ENCODE measurements at places on chromosomes 13 and 19. TPM values are rescaled to one million over a fixed set of nuclear protein-coding genes. Genes with fewer than 3 reads are reported as not detected.
A peak's percentile ranks its signal among the peaks of the same experiment; 100 is the strongest.

Gene DAPK3
- total RNA-seq = 44.9 TPM

Gene CDC42EP5
- not detected for total RNA-seq

Gene TPTE2
- total RNA-seq = not detected

Gene ZNF700
- total RNA-seq = 22.7 TPM

Gene FLT3LG
- 297 TPM for total RNA-seq

GRCh38 chr19:50909240-50910070, 1.7 kb downstream of the KLK4 start:
- H3K27ac ChIP-seq = no peak overlapping the region
- H3K4me3 ChIP-seq = no peak overlapping the region

GRCh38 chr13:40651866-40652587, 14.4 kb downstream of the FOXO1 start:
- no peak overlapping the region for H3K27ac ChIP-seq
- no peaks in the 10 kb centered on the region for H3K27me3 ChIP-seq
- DNase-seq = no peak
- H3K36me3 ChIP-seq = peaks cover 28% of the 10 kb centered on the region
- no peak overlapping the region for H3K4me3 ChIP-seq
- H3K4me1 ChIP-seq = peaks cover 86% of the 10 kb centered on the region

GRCh38 chr19:11444059-11444458, 8.6 kb downstream of the PRKCSH start:
- no peak for DNase-seq
- H3K4me3 ChIP-seq = no peak overlapping the region
- H3K27ac ChIP-seq = peak overlapping the region; percentile 46
- peaks cover 9% of the 10 kb centered on the region for H3K4me1 ChIP-seq

GRCh38 chr13:37602733-37603381, 4.3 kb upstream of the POSTN start:
- H3K27ac ChIP-seq = no peak overlapping the region
- no peaks in the 10 kb centered on the region for H3K27me3 ChIP-seq

- H3K4me3 ChIP-seq = no peak overlapping the region
- H3K36me3 ChIP-seq = no peaks in the 10 kb centered on the region
- peaks cover 81% of the 10 kb centered on the region for H3K27me3 ChIP-seq
- DNase-seq = no peak
- H3K27ac ChIP-seq = no peak overlapping the region
Observed at GRCh38 chr13:99956473-99957349, 14.9 kb downstream of the ZIC5 start.

DNA sequence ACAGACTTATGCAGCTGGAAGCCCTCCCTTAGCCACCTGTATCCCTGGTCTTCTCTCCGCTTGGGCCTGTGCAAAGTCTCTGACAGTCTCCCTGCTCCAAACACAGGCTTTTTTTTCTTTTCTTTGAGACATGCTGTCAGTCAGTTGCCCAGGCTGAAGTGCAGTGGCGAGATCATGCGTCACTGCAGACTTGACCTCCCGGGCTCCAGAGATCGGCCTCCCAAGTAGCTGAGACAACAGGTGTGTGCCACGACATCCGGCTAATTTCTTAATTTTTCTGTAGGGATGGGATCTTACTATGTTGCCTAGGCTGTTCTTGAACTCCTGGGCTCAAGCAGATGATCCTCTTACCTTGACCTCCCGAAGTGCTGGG, 1.6 kb downstream of the MZF1 start:
- peak; percentile 19 for DNase-seq
- peak overlapping the region; percentile 99 for H3K27ac ChIP-seq
- H3K36me3 ChIP-seq = peaks cover 29% of the 10 kb centered on the region
- peaks cover 39% of the 10 kb centered on the region for H3K4me1 ChIP-seq
- no peaks in the 10 kb centered on the region for H3K27me3 ChIP-seq

GRCh38 chr13:113819341-113819730, 44.5 kb downstream of the GAS6 start:
- no peak for DNase-seq
- no peaks in the 10 kb centered on the region for H3K27me3 ChIP-seq
- H3K36me3 ChIP-seq = peaks cover 13% of the 10 kb centered on the region
- no peak overlapping the region for H3K27ac ChIP-seq

- H3K4me1 ChIP-seq = peaks cover 60% of the 10 kb centered on the region
- peaks cover 8% of the 10 kb centered on the region for H3K36me3 ChIP-seq
- DNase-seq = no peak
- no peaks in the 10 kb centered on the region for H3K27me3 ChIP-seq
Observed at GRCh38 chr19:2623798-2624197, 78.7 kb downstream of the GNG7 start.

GRCh38 chr13:104823709-104824108, 1711.8 kb downstream of the EFNB2 start:
- H3K4me3 ChIP-seq = no peak overlapping the region
- no peaks in the 10 kb centered on the region for H3K4me1 ChIP-seq
- no peak overlapping the region for H3K27ac ChIP-seq
- no peaks in the 10 kb centered on the region for H3K36me3 ChIP-seq

- no peaks in the 10 kb centered on the region for H3K4me1 ChIP-seq
- no peaks in the 10 kb centered on the region for H3K27me3 ChIP-seq
- H3K27ac ChIP-seq = no peak overlapping the region
- no peaks in the 10 kb centered on the region for H3K36me3 ChIP-seq
Observed at GRCh38 chr13:31675440-31675953, 63.8 kb upstream of the RXFP2 start.

- peaks cover 15% of the 10 kb centered on the region for H3K36me3 ChIP-seq
- H3K27me3 ChIP-seq = no peaks in the 10 kb centered on the region
- H3K4me3 ChIP-seq = no peak overlapping the region
- H3K27ac ChIP-seq = no peak overlapping the region
- DNase-seq = no peak
Observed at GRCh38 chr19:45578861-45579260, 5.7 kb downstream of the OPA3 start.

GRCh38 chr19:708154-709143, at the start of gene PALM:
TSS of gene PALM (plus strand) at chr19:708935. CDS start at chr19:709147, 212 bp downstream.
- H3K4me1 ChIP-seq = peaks cover 6% of the 10 kb centered on the region
- no peak within 1 kb of the TSS for H3K4me3 ChIP-seq
- H3K36me3 ChIP-seq = no peaks in the 10 kb centered on the region
- DNase-seq = no peak
- peaks cover 17% of the 10 kb centered on the region for H3K27me3 ChIP-seq
- H3K27ac ChIP-seq = no peak within 1 kb of the TSS

DNA sequence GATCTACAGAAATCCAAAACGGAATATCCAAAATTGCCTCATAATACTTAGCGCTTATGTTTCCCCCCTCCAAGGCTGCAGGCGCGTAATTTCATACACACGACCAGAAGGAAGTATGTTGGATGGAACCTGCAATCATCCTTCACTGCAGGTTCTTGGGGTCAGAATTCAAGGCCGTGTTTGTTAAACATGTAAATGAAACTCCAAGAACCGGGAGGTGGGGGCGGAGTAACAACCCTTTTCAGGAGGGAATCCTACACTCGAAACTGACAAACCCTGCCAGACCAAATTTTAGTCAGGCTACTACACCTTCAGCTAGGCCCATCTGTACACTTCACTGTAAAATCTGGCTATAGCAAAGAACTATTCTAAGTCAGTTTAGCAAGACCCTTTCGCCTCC, 1.3 kb downstream of the ZNF607 start:
- H3K4me3 ChIP-seq = peak overlapping the region; percentile 79
- peak; percentile 20 for DNase-seq
- H3K4me1 ChIP-seq = peaks cover 14% of the 10 kb centered on the region

DNA sequence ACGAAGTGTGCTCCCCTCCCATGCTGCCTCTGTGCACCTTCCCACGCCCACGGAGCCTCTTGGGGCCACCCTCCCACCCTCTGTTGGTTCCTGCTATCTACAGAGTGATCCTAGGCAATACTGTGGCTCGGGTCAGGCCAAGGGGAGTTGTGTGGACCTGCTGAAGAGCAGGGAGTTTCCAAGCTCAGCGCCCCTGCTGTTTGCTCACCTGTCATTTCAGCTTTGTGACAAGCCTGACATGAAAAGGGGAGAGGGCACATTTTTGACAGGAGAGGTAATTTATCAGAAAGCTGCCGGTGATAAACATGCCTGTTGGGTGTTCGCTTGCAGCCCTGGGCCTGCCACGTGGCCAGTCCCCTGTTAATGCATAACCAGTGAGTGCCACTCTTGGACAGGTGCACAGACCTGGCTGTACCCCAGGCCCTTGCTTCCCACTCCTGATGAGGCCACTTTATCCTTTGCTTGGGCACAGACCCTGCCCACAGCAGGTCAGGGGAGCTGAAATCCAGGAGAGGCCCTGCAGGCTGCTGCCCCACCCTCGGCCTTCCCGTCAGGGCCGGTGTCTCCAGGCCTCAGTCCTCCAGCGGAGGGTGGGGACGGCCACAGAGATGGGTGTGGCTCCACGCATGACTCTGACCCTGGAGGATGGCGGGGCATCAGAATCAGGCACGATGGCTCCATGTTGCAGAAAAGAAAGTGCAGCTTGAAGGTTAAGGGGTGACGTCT, 201.5 kb upstream of the GPR12 start:
- no peaks in the 10 kb centered on the region for H3K4me1 ChIP-seq
- no peak overlapping the region for H3K4me3 ChIP-seq
- no peak overlapping the region for H3K27ac ChIP-seq
- H3K36me3 ChIP-seq = no peaks in the 10 kb centered on the region
- H3K27me3 ChIP-seq = peaks cover 6% of the 10 kb centered on the region

DNA sequence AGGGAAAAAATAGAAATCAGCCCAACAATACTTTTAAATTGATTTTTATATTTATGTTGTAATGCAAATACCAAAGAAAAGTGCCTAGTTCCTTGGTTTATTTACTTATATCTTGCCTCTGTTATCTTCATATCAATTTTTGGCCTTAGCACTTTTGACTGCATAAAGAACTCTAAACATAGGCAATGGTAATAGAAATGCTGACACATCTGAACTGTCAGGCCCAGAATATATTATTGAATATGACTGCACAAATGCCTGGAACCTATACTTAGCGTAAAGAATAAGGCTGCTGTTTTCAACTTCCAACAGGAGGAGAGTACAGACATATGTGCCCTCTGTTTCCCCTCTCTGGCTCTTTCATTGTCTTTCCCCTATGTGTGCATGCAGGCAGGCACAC, 91.1 kb downstream of the DNAJC15 start:
- no peak overlapping the region for H3K4me3 ChIP-seq
- no peak overlapping the region for H3K27ac ChIP-seq
- no peak for DNase-seq
- H3K36me3 ChIP-seq = no peaks in the 10 kb centered on the region

DNA sequence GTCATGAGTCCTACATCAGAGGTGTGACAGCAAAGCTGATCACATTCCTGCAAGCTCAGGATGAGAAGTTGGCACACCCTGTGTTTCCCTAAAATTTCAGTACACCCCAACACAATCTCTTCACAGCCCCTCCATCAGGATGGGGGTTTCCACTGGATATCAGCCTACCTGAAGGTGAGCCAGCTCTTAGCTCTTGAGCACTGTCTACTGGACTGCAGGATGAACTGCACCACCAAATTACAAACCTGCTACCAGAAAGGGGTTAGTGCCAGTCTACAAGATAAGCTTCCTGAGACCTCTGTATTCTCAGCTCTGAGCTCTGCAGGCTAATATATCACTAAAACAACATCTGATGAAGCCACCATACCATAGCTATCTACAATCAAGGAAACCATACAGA, 1616.2 kb upstream of the SPRY2 start:
- no peak for DNase-seq
- no peaks in the 10 kb centered on the region for H3K36me3 ChIP-seq
- H3K4me3 ChIP-seq = no peak overlapping the region
- no peaks in the 10 kb centered on the region for H3K4me1 ChIP-seq
- no peak overlapping the region for H3K27ac ChIP-seq

DNA sequence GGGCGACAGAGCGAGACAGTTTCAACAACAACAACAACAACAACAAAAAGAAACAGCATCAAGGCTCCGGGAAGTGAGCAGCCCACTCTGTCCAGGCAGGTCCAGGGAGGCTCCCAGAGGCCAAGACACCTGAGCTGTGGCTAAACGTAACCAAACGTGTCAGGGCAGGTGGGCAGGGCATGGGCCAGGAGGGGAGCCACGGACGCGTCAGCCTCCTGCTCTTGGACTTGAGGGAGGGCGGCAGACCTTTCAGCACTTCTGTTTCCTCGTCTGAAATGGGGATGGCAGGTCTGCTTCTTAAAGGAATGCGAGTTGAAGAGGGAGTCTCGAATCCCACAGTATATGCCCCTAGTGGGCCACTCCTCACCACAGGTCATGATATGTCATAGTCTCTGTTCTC, 53.8 kb downstream of the MYO9B start:
- peak overlapping the region; percentile 22 for H3K27ac ChIP-seq
- DNase-seq = no peak
- no peak overlapping the region for H3K4me3 ChIP-seq
- no peaks in the 10 kb centered on the region for H3K27me3 ChIP-seq
- peaks cover 65% of the 10 kb centered on the region for H3K4me1 ChIP-seq

DNA sequence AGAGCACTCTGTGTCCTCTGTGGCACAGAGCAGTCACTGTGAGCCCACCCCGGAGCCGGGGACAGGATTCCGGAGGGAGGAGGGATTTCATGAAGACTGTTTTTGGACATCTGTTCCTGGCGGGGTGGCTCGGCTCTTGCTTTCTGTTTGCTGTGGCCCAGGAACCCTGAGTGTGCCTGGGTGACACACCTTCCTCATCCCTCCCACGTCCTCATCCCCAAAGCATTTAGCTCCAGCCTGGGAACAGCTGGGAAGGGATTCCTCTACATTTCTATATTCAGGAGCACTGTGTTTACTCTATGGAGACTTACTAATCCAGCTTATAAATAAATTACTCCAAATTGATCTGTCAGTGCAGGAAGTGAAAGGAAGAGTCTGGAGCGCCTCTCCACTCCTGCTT, 97.8 kb upstream of the UBL3 start:
- DNase-seq = no peak
- H3K36me3 ChIP-seq = no peaks in the 10 kb centered on the region
- H3K4me1 ChIP-seq = peaks cover 6% of the 10 kb centered on the region
- no peak overlapping the region for H3K4me3 ChIP-seq
- no peak overlapping the region for H3K27ac ChIP-seq
- peaks cover 2% of the 10 kb centered on the region for H3K27me3 ChIP-seq

DNA sequence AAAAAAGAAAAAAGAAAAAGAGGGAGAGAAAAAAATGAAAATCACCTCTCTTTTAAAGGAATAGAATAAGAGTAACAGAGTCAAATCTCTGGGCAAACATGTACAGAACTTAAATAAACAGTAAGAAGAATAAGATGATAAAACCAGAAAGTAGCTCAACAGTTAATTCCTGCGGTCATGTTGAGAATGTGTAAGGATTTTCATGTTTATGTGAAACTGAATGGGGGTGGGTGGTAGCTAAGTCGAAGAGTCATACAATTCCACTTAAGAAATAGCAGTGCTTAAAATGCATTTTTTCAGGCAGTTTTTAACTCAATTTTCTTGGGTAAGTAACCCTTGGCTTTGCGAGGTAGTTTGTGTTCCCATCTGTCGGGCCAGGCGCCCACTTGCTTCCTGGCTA, 60.9 kb downstream of the PEX11G start:
- no peaks in the 10 kb centered on the region for H3K27me3 ChIP-seq
- DNase-seq = no peak
- H3K4me1 ChIP-seq = peaks cover 13% of the 10 kb centered on the region
- no peak overlapping the region for H3K4me3 ChIP-seq
- H3K36me3 ChIP-seq = peaks cover 5% of the 10 kb centered on the region
- H3K27ac ChIP-seq = no peak overlapping the region

Measured in activated CD8-positive, alpha-beta T cell treated with anti-CD3 and anti-CD28 coated beads, Interleukin-2, amount 10 ng/mL, durations not matched to agents 7 days and 5 days (primary cell).